ENCODE measurements at places on chromosomes 5 and 9. TPM values are rescaled to one million over a fixed set of nuclear protein-coding genes. Genes with fewer than 3 reads are reported as not detected.

GRCh38 chr9:12975496-12975895, 200.7 kb downstream of the LURAP1L start:
- H3K27me3 ChIP-seq, result no peaks in the 10 kb centered on the region
- no peak for DNase-seq
- H3K4me1 ChIP-seq, result no peaks in the 10 kb centered on the region
- H3K4me3 ChIP-seq, result no peak overlapping the region
- no peak overlapping the region for H3K27ac ChIP-seq
- no peaks in the 10 kb centered on the region for H3K36me3 ChIP-seq

Gene SLC6A7
- 0.07 TPM for total RNA-seq

- H3K27ac ChIP-seq, result no peak overlapping the region
- no peaks in the 10 kb centered on the region for H3K27me3 ChIP-seq
- H3K4me3 ChIP-seq, result no peak overlapping the region
Measured at GRCh38 chr9:95962936-95963335, 87.4 kb downstream of the ERCC6L2 start.

Gene RNF208
- total RNA-seq, result 8.9 TPM

Gene SPOCK1
- total RNA-seq, result 14.0 TPM
